ENCODE measurements at places on chromosomes 12 and 14. TPM values are rescaled to one million over a fixed set of nuclear protein-coding genes. Genes with fewer than 3 reads are reported as not detected.
A peak's percentile ranks its signal among the peaks of the same experiment; 100 is the strongest.

Gene TSPAN8
- total RNA-seq: 2.2 TPM

DNA sequence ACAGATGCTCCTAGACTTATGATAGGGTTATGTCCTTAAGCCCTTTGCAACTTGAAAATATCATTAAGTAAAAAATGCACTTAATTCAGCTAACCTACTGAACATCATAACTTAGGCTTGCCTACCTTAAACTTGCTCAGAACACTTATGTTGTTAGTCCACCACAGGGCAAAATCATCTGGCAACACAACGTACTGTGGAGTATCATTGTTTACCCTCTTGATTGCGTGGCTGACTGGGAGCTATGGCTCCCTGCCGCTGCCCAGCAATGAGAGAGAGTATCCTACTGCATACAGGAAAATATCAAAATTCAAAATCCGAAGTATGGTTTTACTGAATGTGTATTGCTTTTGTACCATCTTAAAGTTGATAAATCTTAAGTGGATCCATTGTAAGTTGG is 105.5 kb downstream of the SOX5 start:
- no peak overlapping the region for H3K27ac ChIP-seq
- H3K4me1 ChIP-seq: no peaks in the 10 kb centered on the region
- no peaks in the 10 kb centered on the region for H3K27me3 ChIP-seq
- H3K4me3 ChIP-seq: no peak overlapping the region
- no peaks in the 10 kb centered on the region for H3K36me3 ChIP-seq

GRCh38 chr14:98262566-98262965 is 1009.4 kb downstream of the BCL11B start:
- H3K36me3 ChIP-seq: no peaks in the 10 kb centered on the region
- no peaks in the 10 kb centered on the region for H3K4me1 ChIP-seq
- no peaks in the 10 kb centered on the region for H3K27me3 ChIP-seq
- H3K27ac ChIP-seq: no peak overlapping the region
- no peak overlapping the region for H3K4me3 ChIP-seq

DNA sequence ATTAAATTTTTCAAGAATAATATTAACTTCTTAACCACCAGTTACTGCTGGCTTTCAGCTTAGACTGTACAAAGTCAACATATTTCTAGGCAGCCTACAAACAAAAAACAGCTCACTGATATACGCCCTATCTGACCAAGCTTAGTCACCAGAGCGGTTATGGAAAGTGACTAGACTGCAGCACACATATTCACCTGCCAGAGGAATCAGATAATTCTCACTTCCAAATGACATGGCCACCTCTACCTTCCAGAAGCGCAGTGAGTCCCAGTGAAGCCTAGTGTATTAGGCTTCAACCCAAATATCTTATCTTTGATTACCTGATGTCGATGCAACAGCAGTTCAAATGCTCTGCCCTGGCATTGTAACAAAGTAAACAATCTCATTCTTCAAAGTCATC is 8.5 kb downstream of the STXBP6 start:
- no peak for DNase-seq
- no peaks in the 10 kb centered on the region for H3K27me3 ChIP-seq
- no peaks in the 10 kb centered on the region for H3K36me3 ChIP-seq
- no peak overlapping the region for H3K27ac ChIP-seq
- H3K4me1 ChIP-seq: peaks cover 31% of the 10 kb centered on the region

GRCh38 chr12:114406984-114407841 is 1.3 kb upstream of the TBX5 start:
- DNase-seq: no peak
- H3K4me3 ChIP-seq: peak overlapping the region; percentile 51
- peaks cover 23% of the 10 kb centered on the region for H3K36me3 ChIP-seq
- H3K27ac ChIP-seq: peak overlapping the region; percentile 90
- no peaks in the 10 kb centered on the region for H3K4me1 ChIP-seq

Gene KRT83
- not detected for total RNA-seq

Data from right atrium auricular region (tissue), 2 donors.